ENCODE measurements at places on chromosomes 12 and 14.

DNA sequence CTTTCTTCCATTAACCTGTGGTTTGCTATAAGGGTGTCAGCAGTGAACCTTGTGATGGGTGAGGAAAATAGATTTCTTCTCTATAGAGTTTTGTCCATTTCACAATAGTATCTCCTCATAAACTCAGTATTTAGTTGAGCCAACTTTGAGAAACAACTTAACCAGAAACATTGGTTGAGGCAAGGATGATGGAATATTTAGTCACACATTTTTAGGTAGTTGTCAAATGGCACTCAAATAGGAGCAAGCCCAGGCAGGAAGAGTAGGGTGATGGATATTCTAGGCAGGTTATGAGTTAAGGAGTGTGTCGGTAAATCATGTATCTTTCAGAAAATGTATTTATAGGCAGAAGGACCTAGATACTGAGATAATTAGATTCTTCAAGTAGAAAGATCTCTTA, 1267.6 kb downstream of the SLC16A7 start:
- no peak for DNase-seq

DNA sequence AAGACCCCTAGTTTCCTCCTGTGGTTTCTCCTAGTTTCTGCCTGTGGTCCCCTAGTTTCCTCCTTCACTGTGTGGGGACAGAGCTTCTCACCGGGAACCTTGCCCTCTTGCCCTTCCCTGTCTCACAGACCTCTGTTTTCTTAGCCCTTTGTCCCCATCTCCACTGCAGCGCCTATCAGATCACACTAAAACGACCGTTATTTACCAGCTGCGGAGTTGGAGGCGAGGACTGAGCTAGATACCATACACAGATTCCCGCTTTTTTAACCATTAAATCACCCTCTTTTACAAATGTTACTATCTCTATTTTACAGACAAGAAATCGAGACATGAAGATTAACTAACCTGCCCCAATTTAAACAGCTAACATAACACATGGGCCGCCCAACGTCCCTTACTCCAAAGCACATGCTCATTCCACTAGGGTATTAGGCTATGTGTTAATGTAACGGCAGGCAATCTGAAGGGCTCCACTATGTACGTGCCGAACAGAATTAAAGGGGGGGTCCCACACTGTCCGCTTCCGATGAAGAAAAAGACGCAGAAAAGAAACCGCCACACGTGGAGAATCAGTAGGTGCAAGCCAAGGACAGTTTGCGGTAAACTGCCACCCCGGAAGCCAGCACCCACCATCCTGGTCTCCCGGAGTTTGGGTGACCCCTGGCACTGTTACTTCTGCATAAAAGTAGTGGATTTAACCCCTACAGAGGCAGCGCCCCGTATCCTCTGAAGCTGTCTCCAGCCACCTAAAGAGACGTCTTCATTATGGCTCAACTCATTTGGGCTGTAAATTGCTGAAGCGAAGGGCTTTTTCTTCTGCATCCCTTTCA, 1.9 kb upstream of the FKBP4 start:
- DNase-seq: no peak

DNA sequence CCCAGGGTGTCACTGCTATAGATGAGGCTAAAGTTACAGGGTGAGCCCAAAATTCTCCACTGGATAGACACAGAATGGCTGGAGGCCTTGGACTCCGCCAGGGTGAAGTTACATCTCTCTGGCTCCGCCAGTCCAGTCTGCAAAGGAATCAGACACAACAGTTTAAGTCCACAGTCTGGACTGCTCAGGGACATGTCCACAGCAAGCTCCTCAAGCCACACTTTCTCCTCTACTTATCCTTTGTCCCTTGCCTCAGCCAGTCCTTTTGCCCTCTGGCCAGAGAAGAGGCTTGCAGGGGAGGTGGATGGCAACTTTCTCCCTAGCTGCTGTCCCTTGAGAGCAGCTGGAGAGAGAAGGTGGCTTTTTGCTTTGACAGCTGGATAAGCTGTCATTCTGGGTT, 28.0 kb downstream of the PTPRB start:
- DNase-seq: no peak

GRCh38 chr12:104641862-104642261, 185.1 kb downstream of the CHST11 start:
- no peak for DNase-seq

- peak; percentile 90 for DNase-seq
Observed at GRCh38 chr14:103105580-103106150, 11.1 kb downstream of the EXOC3L4 start.

DNA sequence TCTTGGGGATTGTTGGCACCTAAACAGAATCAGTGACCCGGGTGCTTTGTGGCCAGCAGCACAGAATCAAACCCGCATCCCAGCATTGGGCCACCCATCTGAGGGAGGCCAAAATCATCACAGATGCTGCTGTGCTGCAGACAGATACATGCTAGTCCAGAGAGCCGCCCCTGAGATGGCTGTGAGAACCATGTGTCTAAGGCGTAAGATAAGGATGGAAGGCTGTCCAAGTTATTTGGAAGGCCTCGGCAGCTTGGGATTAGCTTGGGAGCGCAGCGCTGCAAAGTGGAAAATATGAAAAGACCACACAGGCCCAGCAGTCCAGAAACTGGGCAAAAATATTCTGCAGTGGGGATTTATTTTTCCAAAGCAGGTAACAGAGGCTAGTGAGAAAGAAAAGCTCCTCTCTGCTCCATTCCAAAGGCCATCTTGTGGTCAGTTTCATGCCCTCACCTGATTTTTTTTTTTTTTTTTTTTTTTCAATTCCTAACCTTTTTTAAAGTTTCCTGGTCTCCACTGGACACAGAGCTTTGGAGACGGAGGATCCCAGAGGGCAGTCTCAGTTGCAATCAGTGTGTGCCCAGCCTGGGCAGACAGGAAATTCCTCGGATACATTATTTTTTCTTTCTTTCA, 178.9 kb upstream of the BCL2L14 start:
- DNase-seq: no peak

- DNase-seq: no peak
Observed at GRCh38 chr14:52079239-52079959, 10.5 kb upstream of the NID2 start.

GRCh38 chr12:39771456-39771855, 151.9 kb upstream of the ABCD2 start:
- no peak for DNase-seq

GRCh38 chr12:30978639-30979038, 52.1 kb downstream of the TSPAN11 start:
- no peak for DNase-seq

GRCh38 chr14:72775923-72776554, 117.9 kb downstream of the DPF3 start:
- DNase-seq: no peak

DNA sequence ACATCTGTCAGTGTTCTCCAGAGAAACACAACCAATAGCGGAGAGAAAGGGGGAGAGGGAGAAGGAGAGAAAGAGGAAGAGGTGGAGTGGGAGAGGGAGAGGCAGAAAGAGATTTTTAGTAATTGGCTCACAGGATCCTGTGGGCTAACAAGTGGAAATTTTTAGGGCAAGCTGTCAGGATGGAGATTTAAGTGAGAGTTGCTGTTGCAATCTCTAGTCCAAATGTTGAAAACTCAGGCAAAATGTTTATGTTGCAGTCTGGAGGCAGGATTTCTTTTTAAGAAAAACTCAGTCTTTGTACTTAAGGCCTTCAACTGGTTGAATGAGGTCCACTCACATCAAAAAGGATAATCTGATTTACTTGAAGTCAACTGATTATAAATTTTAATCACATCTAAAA, 12.5 kb upstream of the GLIPR1L2 start:
- no peak for DNase-seq

DNA sequence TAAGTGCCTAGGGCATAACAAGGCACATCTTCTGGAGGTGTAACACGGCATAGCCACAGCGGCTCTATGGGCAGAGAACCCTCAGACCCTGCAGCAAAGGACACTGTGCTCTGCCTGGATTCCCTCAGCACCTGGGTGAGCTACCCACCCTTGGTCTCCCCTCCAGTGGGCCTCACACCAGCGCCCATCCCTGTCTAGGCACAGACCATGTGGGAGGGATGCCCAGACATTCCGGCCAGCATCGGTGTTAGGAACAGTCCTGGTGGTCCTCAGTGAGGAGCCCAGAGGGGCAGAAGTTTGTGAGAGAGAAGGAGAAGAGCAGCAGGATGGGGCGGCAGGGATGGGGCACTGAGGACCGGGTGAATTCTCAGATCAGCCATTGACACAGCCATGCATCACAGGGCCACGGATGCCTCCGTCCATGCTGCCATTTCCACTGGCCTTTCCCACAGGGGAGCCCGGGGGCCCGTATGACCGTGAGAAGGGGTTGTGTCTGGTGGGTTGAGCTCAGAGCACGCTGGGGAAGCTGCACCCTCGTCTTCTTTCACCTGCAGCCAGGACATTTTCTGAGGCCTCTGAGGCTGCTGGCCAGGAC, 282.7 kb upstream of the SFSWAP start:
- DNase-seq: no peak

GRCh38 chr14:45972416-45972815, 679.2 kb downstream of the RPL10L start:
- no peak for DNase-seq

- DNase-seq: no peak
Observed at GRCh38 chr12:69015831-69016230, 82.9 kb upstream of the CPM start.

- DNase-seq: peak; percentile 70
Observed at GRCh38 chr12:120640861-120641833, 721 bp downstream of the CABP1 start.
